MCF 10A (cell line): ENCODE measurements at places on chromosomes 7 and 10. TPM values are rescaled to one million over a fixed set of nuclear protein-coding genes. Genes with fewer than 3 reads are reported as not detected.

PGAM2 gene
- total RNA-seq = not detected in 2 replicates

DNA sequence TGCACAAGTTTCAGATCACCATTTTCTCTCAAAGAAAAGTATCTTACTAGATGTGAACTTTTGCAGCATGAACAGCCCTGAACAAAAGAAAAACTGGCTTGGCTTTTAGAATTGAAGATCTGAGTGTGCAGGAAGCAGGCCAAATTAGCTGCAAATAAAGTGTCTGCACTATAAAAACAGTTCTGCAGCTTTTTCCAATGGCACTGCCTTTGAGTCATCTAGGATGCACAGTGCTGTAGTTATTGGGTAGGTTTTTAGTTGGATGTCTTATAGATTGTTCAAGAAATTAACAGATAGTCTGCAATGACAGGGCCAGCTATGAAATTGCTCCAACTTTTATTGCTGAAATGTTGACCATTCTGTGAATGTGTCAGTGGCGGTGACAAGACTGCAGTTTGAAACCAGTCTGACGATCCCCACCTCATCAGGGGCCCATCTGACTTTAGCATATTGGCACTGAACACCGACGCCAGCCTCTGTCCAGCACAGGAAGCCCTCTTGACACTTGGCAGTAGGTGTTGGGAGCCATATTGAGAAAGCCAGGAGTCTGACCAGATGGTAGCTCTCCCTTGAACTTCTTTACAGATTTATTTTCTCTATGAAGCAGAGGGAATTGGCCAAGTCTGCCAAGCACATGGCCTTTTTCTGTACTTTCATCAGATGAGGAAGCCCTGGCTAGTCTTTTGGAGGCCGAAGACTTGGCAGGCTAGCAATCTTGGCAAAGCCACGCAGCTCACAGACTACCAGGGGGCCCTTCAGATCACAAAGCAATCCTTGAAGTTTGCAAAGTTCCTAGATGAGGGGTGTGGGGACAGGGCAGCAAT lies 490.6 kb downstream of the NEBL start:
- no peak overlapping the region for H3K4me3 ChIP-seq
- H3K27me3 ChIP-seq = no peaks in the 10 kb centered on the region
- no peaks in the 10 kb centered on the region for H3K36me3 ChIP-seq
- H3K4me1 ChIP-seq = no peaks in the 10 kb centered on the region
- H3K27ac ChIP-seq = no peak overlapping the region
- DNase-seq = no peak

GRCh38 chr10:89342206-89342958 lies 14.6 kb downstream of the IFIT3 start:
- H3K27ac ChIP-seq = no peak overlapping the region
- H3K27me3 ChIP-seq = no peaks in the 10 kb centered on the region
- no peak overlapping the region for H3K4me3 ChIP-seq
- no peaks in the 10 kb centered on the region for H3K36me3 ChIP-seq

GPC2 gene
- total RNA-seq = 0.65 and 1.0 TPM in 2 replicates

TMEM60 gene
- total RNA-seq = 7.1 and 11.6 TPM in 2 replicates
